ENCODE measurements at places on chromosomes 5 and 9.

- DNase-seq: no peak
Observed at GRCh38 chr5:146762830-146763229, 115.7 kb downstream of the PPP2R2B start.

DNA sequence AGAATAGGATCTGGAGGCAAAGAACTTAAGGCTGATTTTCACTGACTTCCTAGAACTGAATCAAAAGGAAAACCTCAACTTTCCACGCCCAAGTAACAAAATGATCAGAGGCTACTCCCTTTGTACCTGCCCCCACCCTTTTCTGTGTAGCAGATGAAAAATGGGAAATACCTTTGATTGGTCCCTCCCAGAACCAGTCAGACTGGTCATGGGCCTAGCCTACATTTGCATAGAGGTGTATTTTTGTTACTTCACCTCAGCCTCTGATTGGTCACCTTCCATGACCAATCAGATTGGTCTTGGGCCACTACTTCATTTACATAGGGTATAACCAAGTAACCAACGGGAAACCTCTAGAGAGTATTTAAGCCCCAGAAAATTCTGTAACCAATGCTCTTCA is 1553.5 kb upstream of the C9orf72 start:
- no peak for DNase-seq

- no peak for DNase-seq
Observed at GRCh38 chr9:34384368-34385165, 7.9 kb upstream of the MYORG start.

- DNase-seq: no peak
Observed at GRCh38 chr5:59393585-59394420, 499.7 kb downstream of the PDE4D start.

DNA sequence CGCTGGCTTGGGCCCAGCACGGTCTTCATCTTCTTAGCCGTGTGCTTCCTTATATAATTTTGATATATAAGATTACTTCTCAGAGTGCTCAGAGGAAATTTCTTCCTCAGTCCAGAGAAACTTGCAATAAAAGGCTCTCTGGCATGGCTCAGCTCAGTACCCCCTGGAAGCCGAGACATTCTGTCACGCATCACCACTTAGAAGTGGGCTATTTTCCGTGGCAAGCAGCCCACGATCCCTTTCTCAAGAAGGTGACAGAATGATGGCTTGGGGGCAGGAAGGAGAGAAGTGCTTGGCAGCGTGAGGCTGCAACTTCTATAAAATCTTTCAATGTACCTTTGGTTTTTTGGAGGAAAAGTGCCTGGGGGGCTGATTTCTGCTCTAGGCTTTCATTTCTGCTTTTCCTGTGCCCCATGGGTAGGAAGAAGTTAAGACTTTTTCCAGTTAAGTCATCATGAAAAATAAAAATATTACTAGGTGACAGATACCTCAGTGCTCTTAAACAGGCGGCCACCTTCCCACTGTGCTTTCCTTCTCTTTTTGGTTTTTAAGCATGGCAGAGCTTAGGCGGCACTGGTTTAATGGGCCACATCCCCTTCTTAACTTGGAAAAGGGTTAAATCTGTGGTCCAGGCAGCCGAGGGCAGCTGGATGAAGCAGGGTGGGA is 104.6 kb downstream of the MVB12B start:
- DNase-seq: no peak

DNA sequence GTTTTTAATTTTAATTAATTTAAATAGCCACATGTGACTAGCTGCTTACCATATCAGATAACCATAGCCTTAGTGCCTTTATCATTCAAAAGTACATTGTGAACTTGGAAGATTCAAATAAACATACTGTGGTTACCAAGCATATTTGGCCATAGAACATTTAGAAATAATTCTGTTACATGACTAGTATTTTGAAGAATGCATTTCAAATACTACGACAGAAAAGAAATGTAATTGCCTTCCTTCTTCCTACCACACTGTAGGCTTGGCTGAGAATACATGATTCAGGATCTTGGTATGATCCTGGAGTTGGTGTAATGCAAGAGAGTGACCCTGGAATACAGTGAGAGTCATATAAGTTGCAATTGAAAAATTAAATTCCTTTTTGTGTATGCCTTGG is 109.7 kb upstream of the PCA3 start:
- peak; percentile 96 for DNase-seq

DNA sequence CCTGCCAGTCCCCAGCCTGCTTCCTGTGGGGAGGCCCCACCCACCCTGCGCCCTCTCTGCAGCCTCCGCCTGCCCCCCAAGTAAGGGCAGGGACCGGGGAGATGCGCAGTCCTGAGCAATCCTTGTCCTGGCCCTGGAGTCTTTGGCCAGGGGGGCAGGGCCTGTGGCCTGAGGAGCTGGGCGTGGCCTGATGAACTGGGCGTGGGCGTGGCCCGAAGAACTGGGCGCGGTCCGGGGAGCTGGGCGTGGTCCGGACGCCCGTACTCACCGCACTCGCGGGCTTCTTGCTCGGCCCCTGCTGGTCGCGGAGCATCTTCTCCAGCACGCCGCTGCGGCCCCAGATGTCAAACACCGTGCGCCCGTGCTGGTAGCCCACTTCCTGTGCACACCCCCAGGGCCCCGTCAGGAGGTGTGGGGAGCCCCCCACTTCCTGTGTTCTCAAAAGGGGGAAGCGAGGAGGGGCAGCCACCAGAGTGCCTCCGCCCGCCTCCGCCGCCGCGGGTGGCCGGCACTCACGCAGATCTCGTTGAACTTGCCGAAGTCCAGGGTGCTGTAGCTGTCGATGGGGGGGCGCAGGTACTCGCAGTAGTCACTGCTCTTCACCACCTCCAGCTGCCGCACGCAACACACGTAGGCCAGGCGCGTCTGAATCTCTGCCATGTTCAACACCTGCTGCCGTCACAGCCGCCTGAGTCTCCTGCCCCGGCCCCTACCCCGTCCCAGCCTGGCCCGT is 2.7 kb upstream of the NSMF start:
- DNase-seq: no peak

- no peak for DNase-seq
Observed at GRCh38 chr9:135989722-135990467, 28.7 kb upstream of the UBAC1 start.

DNA sequence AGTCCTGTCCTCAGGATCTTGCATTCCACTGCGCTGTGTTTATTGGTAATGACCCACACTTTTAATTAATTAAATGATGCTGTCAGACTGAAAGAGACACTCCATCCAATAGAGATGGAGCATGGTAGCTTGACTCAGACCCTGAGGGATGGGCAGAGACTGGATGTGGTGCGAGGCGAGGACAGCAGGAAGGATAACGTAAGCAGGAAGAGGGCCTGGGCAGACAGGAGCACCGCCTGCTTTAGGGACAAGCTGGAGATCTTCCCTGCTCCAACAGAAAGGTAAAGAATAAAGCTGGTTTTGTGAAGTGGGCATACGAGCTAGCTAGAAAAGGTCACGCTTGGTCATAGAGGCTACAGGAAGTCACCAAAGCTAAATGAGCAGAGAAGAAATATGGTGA is 3.6 kb upstream of the DOCK8 start:
- no peak for DNase-seq

DNA sequence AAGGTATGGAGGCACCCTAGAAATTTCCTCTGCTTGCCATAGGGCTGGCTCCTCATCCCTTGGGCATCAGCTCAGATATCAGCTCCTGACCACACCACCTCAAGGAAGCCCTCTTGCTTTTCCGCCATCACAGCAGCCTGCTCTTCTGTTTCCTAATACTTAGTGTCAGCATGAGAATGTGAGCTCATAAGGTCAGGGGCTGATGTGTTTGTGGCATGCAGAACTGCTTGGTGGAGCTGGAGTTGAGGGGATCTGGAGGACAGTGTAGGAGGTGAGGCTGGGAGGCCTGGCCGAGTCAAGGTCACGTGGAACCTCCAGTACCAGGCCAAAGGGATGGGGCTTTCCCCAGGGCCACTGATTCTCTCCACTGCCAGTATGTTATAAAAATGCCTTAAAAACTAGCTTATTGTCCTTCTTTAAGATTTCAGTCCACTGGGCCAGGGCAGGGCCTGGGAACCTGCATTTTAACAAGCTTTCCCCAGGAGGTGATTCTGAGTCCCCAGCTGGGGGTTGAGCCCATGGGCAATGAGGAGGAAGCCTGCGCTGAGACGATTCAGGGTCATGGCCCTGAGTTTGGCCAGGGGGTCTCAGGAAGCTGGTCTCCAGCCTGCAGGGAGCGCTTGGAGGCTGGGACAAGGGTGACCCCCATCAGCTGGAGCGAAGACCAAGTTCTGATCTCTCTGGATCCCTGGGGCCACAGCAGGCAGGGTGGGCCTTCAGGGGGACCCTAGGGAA is 28.6 kb downstream of the DAB2IP start:
- no peak for DNase-seq

Measured in fibroblast of skin of abdomen (primary cell).